ENCODE measurements at places on chromosomes 12 and 14.

DNA sequence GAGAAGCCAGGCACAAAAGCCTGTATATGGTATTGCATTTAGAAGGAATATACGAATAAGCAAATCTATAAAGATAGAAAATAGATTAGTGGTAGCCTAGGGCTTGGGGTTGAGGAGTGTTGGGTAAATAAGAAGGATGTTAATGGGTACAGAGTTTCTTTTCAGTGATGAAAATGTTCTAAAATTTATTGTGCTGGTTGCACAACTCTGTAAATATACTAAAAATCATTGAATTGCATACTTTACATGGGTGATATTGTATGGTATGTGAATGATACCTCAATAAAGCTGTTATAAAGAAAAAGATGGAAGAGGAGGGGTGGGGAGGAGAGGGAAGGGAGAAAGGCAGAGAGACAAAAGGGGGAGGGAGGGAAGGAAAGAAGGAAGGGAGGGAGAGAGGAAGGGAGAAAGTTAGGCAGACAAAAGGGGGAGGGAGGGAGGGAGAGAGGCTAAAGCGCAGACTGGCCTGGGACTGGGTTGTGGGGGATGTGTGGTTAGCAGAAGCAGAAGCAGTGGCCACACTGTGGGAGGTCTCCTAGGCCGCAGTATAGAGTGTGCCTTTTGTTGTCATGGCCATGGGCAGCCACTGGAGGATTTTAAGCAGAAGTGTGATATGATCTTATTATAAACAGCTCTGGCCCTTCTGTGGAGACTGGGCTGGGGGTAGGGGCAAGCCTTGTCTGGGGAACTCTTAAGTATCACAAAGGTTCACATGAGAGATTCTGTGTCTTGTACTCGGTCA lies 73.6 kb upstream of the ELK3 start:
- DNase-seq = no peak

DNA sequence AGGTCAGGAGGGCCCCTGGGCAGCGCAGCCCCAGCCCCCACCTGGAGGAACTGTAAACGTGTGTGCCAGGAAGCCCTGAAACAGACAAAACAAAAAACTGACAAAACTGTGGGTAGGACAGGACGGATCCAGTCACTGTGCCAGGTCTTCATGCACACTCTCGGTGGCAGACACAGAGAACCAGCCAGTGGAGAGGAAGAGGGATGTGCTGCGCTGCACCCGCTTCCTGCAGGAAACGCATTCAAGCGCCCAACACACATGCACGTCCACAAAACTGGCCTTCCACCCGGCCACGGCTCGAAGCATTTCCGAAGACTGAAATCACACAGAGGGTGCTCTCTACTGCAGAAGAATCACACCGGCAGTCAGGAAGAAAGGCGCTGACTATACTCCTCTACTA lies 16.9 kb downstream of the BRF1 start:
- DNase-seq = peak; percentile 33

DNA sequence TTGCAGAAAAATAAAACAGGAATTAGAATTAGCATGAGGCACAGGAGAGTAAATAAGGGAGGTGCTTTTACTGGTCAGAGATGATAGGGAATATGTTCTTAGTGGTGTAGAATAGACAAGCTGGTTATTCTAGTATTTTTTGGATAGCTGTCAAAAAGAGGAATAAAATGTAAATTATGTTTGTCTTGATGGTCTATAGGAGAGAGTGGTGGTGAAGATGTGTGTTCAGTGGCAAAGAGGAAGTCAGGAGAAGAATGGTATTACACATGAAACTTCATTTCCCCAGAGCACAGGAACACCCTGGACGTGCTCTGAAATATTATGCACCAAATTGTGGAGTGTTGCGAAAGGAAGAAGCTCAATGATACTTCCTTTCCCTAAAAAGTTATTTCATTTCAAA lies 27.8 kb downstream of the MUCL1 start:
- DNase-seq = no peak

- DNase-seq = no peak
These were observed 16.9 kb downstream of the MEG3 start for GRCh38 chr14:100842799-100843198.

DNA sequence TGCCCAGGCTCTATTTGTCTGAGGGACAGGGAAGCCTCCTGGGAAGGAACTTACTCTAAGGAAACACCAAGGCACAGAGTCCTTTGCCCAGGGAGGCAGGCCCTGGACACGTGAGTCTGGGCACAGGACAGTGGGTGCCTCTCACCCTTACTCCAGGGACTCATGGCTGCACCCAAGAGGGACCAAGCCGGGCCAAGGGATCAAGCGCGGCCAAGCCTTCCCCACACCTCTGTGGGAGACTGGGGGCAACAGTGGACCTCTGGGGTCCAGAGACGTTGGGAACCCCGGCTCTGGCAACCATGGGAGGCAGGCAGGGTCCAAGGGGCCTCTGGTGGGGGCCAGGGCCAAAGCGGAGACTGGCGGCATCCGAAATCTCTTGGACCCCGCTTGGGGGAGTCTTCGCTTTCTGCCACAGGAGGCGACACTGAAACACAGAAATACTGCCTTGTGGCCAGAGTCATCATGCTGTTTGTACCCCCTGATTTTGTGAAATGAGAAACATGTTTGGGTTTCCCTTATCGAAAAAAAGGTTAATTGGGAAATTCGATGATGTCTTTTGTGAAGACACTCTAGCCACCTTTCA lies 51.7 kb upstream of the BCL11B start:
- DNase-seq = no peak

DNA sequence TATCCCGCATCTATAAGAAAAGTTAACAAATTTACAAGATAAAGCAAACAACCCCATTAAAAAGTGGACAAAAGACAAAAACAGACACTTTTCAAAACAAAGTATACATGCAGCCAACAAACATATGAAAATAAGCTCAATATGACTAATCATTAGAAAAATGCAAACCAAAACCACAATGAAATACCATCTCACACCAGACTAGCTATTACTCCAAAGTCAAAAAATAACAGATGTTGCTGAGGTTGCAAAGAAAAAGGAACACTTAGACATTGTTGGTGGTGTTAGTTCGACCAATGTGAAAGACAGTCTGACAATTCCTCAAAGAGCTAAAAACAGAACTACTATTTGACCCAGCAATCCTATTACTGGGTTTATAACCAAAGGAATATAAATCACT lies 968.6 kb upstream of the USP15 start:
- DNase-seq = no peak

- DNase-seq = no peak
These were observed 215.8 kb upstream of the DIO2 start for GRCh38 chr14:80427101-80427500.

DNA sequence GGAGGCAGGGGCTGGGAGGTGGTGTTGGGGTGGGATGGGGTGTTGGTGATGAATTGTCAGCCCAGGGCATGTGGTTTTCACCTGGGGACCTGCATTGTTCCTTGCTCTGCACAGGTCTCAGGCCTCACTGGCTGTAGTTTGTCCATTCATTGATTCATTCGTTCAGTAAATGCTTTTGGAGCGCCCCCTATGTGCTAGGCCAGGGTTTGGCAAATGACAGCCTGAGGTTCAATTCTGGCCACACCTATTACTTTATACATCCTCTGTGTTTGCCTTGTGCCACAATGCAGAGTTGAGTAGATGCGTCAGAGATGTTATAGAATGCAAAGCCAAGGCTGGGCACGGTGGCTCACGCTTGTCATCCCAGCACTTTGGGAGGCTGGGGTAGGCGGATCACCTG lies 4.7 kb downstream of the ADCK1 start:
- peak; percentile 71 for DNase-seq

DNA sequence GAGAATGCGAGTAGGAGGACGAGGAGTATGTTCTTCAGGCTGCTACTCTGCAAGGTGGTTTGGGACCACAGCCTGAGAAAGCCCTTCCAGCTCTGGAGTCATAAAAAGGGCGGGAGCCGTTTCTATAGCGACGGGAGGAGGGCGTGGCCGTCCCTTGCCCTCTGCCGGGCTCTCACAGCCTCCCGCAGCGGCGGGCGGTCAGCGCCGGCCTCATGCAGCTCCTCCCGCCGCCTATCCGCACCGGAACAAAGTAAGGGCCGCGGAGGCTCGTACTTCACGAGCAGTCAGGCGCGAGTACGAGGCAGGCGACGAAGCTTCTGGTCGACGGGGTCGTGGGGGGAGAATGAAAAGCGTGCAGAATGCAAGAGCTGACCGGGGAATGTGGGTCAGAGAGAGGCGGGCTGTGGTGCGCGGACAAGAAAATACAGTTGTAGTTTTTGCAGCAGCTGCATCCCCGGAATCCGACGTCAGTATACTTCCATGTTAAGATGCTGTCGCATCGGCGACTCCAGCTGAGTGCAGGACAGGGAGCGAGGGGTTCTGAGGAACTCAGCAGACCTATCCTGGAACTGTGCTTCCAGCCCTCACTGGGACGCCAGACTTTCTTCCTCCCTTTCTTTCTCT lies at the start of gene DYRK4:
Gene DYRK4 (plus strand): TSS at position 175 of the 624 bp plus-strand sequence. CDS start 38 bp downstream, at position 213.
- peak; percentile 25 for DNase-seq

DNA sequence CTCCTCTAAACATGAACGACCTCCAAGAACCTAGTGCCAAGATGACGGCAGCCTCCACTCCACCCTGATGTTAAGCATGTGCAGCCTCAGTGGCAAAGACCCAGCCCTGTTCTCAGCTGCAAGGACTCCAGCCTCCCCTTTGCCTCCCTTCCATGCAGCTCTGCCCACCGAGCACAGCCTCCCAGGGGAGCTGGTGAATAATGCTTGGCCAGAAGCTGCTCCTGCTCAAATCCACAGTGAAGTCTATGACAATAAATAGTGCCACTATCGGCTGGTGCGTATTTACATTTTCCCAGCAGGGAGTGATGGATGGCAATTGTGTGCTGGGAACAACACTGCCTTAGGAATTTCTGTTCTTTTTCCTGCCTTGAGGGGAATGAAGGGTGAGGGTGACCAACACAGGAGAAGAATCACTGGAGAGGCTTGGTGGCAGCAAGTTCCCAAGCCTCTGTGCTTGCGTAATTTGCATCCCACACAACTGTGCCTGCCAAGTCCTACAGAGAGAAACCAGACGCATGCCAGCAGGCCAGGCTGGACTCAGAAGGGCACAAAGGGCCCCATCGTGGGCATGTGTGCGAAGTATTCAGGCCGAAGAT lies 29.9 kb upstream of the TC2N start:
- DNase-seq = no peak

DNA sequence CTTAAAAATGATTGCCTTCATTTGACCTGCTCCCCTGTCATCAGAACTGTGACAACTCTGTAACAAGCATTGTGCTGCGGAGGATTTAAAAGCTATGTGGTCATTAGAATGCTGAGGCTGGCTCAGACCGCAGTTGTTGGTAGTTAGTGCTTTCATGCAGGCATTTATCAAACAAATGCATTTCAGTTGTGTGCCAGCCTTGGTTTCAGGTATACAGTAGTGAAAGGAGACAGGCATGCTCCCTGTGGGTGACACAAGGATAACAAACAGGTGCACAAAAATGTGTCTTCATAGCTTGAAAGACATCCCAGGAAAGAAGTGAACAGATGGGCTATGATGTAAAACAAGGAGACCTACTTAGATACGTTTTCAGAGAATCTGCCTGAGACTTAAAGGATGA lies 60.6 kb downstream of the MARK3 start:
- DNase-seq = no peak

DNA sequence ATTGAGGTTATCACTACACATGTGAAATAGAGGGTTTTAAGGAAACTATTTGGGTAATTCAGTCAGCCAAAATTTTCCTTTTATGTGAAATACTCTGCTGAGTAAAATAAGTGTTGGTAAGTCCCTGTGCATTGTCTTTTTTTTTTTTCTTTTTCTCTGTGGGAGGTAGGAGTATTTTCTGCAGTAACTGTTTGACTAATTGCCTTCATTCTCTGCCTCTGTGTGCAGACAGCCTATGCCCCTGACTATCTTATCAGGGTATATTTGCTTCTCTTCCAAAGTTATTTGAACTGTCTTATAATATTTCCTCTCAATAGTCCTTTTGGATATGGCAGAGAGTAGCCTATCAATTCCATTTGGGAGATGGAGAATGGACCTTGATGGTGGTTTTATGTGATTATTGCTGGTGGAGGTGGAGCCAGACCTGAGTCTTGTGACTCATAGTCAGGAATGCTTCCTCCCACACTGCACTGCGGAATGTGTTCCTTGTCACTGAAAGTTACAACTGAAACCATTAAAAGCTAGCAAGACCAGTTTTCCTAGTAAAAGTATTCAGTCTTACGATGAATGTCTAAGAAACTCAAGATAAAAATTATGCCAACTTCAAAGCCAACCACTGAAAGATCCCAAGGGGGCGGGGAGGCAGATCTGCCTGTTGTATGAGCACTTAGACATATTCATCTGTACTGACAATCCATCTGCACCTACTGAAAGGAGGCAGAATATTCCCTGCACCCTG lies 40.9 kb upstream of the STXBP6 start:
- DNase-seq = no peak

- DNase-seq = no peak
These were observed 88.3 kb downstream of the IRF2BPL start for GRCh38 chr14:76940021-76940760.

DNA sequence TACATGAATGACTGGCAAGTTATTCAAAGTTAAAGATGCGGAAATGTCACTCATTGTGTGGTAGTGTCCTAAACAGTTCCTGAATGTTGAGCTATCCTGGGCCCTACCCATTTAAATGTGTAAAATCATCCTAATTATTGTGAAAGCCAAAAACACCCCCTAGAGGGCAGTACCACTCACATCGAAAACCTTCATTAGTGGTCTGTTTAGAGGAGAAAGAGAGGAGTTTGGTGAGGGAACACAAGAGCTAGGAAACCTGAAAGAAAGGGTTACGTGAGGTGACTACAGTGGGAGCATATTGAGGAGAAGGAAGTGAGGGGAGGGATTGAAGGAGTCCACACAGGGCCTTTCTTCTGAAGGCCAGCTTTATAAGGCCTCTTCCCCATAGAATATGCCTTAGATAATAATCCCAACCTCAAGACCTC lies 2.5 kb upstream of the TEP1 start:
- DNase-seq = peak; percentile 44

- no peak for DNase-seq
These were observed 39.0 kb downstream of the ELK3 start for GRCh38 chr12:96233168-96233567.

- no peak for DNase-seq
These were observed 58.4 kb upstream of the OTX2 start for GRCh38 chr14:56868660-56869059.

- DNase-seq = no peak
These were observed 35.5 kb upstream of the MAX start for GRCh38 chr14:65137648-65138307.

DNA sequence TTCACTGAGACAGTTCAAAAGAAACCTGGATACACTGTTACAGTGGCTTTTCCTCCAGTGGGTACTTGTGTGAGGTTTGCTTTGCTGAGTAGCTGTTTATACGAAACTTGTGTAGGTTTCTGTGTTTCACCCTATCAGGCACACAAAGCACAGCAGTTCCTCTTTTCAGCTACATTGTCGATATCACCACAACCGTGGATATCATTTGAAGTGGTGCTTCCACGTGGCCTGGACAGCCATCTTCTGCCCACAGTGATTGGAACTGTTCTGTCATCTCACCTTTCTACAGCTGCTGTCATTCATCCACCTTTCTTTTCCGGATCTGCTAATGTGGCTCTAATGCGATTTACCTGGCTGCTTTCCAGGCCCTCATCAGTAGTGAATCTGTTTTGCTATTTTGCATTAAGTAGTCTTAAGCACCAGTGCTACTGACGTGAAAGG lies 368.8 kb downstream of the SYT1 start:
- DNase-seq = no peak

Measured in activated CD4-positive, alpha-beta T cell treated with anti-CD3 and anti-CD28 coated beads for 36 hours (primary cell).